Umbilical cord (tissue), 2 donors: ENCODE measurements at places on chromosomes 4 and X. TPM values are rescaled to one million over a fixed set of nuclear protein-coding genes. Genes with fewer than 3 reads are reported as not detected.

VAMP7 gene
- 31.5 TPM for total RNA-seq

FAM47E gene
- 4.3 TPM for total RNA-seq

KLHL2 gene
- 51.8 TPM for total RNA-seq

BTC gene
- total RNA-seq = 0.96 TPM

BMX gene
- total RNA-seq = 8.7 TPM

TLL1 gene
- total RNA-seq = 2.6 TPM

PDGFRA gene
- total RNA-seq = 465 TPM

- DNase-seq = peak; percentile 51
Measured at GRCh38 chr4:150242820-150243458, 164.7 kb downstream of the DCLK2 start.

- no peak for DNase-seq
Measured at GRCh38 chr4:123974386-123975149, 578.0 kb downstream of the SPRY1 start.

GRCh38 chr4:10622728-10623127 lies 61.8 kb downstream of the CLNK start:
- no peak for DNase-seq

GRCh38 chrX:48514126-48514806 lies 5.5 kb downstream of the PORCN start:
- DNase-seq = no peak

- no peak for DNase-seq
Measured at GRCh38 chr4:184470785-184471110, 3.6 kb downstream of the IRF2 start.

GRCh38 chr4:176746846-176747245 lies 45.9 kb downstream of the VEGFC start:
- DNase-seq = no peak

GRCh38 chrX:111006116-111006515 lies 89.9 kb upstream of the PAK3 start:
- no peak for DNase-seq

DNA sequence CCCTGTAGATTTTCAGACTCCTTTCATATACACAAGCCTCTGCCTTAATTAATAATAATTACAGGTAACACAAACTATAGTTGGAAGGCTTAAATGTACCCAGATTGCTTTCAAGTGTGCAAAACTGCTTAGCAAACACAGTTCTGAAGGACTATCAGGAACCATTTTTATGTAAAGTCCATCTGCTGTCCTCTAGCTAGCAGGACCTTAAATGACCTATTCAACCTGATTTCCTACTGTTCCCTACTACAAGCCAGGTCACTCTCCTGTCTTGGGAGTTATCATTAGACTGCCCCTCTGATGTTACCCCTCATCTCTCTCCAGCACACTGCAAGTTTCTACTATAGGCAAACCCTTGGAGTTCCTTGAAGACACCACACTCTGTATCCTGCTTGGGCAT lies 157.3 kb downstream of the GBA3 start:
- no peak for DNase-seq

GRCh38 chr4:156475322-156475721 lies 496.3 kb downstream of the PDGFC start:
- DNase-seq = peak; percentile 56

GRCh38 chrX:148422526-148422925 lies 77.9 kb upstream of the AFF2 start:
- DNase-seq = no peak

DNA sequence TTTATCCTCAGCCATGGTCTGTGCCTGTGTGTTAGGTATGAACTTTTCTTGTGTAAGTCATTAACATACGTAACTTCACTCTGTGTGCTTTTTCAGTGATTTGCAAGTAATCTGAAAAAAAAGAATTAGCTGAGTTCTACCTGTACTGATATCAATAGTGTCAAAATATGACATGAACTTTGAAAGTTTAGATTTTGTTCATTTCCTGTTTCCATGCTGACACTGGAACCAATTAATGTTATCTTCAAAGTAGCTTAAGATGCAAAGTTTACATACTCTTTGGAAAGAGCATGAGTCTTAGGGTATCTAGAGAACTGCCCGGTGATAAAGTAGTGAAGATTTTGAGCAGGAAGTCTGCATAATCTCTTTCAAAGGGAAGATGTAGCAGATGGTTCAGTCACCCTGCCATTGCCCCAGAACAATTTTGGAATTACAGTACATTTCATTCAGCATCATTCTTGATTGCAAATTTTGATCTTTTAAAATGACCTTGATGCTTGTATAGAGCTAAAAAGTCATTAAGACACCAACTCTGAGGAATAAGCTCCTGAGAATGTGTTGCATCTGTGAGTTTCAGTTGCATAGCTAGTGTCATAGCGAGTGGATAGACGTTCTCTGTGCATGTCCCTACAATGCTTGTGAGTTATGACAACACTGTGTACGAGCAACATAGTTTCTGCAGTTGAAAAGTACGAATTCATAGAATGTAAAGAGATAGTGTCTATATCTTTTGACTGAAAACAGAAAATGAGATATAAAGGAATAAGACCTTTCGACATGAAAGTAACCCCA lies 130.5 kb downstream of the PTTG2 start:
- DNase-seq = peak; percentile 84

DNA sequence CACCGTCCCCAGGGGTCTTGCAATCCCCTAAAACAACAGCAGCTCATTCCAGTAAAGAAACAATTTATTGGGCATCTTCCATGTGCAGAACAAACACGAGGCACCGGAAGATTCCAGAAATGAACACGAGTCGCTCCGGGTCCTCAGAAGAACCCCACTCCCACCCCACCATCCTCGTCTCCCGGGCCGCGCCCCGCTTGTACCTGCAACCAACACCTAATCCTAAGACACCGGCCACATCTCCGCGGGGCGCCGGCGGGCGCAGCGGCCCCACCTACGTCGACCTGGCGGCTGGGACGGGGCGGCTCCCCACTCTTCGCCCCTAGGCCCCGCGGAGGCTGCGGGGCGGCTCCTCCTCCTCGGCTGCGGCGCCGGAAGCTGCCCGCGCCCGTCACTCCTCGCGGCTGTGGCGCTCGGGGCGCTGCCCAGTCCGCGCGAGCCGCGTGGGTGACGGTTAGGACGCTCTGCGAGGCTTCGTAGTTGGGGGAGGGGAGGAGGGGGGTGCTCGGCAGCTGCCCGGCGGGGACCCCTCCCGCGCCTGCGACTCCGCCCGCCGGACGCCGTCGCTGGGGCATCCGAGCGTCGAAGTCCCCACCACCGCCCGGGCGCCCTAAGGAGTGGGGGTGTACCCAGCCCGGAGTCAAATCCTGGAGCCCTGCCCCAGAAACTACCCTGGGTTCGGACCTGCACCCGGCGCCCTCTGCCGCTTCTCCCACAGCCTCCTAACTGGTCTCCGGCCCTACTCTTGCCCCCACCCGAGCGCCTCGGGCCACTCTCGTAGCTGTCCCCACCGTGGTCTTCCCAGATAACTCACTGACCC lies at the start of gene CCDC158:
TSS of gene CCDC158 (minus strand) at position 380 of the 820 bp plus-strand sequence. CDS start 17,934 bp downstream, outside the sequence.
- peak; percentile 39 for DNase-seq

- DNase-seq = no peak
Measured at GRCh38 chr4:24472161-24472510, 112.2 kb downstream of the DHX15 start.
